ENCODE measurements at places on chromosomes 3 and 15.
A peak's percentile ranks its signal among the peaks of the same experiment; 100 is the strongest.

DNA sequence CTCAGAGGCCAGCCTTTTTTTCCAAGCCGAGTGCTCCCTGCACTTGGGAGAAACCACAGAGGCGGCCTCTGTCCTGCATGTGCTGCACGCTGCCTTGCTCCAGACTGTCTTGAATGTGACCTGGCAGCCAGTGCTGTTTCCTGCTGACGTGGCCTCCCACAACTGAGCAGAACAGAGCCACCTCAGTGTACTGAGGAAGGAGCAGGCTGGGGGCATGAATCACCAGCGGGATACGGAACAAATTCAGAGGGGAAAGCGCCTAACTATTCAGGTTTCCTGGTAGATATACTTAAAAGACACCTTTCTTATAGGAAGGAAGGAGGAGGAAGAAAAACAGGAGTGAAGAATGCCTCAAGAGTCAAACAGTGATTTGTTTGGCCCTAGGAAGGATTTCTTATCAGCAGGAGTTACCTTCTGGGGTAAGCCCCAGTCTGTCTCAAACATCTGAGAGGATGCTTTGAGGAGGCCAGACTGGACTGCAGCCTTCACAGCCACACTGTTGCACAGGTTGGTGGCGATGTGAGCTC lies 114.0 kb downstream of the FNDC3B start:
- peak; percentile 90 for DNase-seq

GRCh38 chr3:171113716-171114115 lies 87.2 kb upstream of the SLC2A2 start:
- DNase-seq, result no peak

GRCh38 chr15:97966246-97966645 lies 5.7 kb downstream of the ARRDC4 start:
- no peak for DNase-seq

GRCh38 chr3:169809230-169809795 lies 3.4 kb upstream of the LRRIQ4 start:
- no peak for DNase-seq
